GM20000 (cell line): ENCODE measurements at places on chromosomes 3 and 15.
A peak's percentile ranks its signal among the peaks of the same experiment; 100 is the strongest.

DNA sequence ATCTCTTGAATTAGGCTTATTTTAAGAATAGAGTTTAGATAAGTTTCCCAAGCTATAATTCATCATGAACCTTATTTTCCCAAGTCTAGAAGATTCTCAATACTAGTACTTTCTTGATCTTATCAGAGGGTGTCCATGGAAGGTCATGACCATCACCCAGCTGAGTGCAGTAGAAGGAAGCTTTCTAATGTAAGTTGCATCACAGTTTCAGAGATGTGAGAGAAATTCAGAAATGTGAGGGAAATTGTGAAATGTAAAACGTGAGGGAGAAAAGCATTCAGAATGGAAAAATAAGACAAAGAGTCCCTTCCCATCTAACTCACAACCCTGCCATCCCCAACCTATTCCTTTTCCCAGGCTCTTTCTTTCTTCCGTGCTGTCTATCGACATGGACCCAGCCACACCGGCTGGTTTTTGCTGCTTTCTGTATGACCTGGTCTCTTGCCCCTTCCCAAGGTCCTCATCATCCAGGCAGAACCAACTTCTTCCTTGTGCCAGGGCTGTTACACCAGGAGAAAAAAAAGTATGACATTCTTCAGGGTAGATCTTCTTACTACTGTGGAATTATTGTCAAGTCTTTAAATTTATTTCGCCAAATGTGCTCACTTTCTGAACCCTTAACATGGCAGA, 6.7 kb downstream of the CAPN3 start:
- DNase-seq = no peak

DNA sequence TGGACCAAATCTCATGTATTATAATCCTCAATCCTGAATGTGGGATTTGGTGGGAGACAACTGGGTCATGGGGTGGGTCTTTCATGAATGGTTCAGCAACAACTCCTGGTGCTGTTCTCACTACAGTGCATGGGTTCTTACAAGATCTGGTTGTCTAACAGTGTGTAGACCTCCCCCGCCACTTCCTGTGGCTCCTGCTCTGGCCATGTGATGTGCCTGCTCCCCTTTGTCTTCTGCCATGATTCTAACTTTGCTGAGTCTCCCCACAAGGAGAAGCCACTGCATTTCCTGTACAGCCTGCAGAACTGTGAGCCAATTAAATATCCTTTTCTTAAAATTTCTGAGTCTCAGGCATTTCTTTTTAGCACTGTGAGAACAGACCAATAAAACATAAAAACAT, 557.5 kb downstream of the GOLGA6L6 start:
- no peak for DNase-seq

- no peak for DNase-seq
Observed at GRCh38 chr3:12980596-12981290, 92.5 kb downstream of the IQSEC1 start.

- no peak for DNase-seq
Observed at GRCh38 chr3:26625187-26625586, 2.6 kb downstream of the LRRC3B start.

GRCh38 chr3:108472001-108472591, 38.3 kb downstream of the MYH15 start:
- DNase-seq = no peak

GRCh38 chr3:48047841-48048464, 31.7 kb upstream of the MAP4 start:
- DNase-seq = no peak

GRCh38 chr3:106093616-106094015, 224.8 kb upstream of the CBLB start:
- no peak for DNase-seq

DNA sequence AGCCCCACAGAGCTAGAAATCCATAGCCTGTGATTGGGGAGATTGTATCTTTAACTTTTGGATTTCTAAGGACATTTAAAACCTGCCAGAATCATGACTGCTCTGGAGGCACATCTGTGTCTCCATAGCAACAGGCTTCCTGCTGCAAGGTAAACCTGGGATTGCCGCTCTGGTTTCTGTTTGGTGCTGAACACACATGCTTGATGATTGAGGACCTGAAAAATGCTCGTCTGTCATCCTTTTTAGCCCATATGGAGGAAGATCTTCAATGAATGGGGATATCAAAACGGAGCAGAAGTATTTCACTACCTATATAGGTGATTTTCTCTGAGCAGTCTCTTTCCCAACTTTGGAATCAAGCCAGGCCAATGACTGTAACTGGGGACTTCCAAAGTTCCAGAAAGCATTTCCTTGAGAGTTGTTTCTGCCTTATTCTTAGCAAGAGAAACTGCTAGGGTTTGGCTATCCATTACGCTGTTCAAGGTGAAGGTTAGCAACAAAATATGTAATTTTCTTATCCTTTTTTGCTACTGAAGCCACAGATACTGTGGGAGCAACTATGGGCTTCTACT, 96.5 kb upstream of the TNIK start:
- no peak for DNase-seq

DNA sequence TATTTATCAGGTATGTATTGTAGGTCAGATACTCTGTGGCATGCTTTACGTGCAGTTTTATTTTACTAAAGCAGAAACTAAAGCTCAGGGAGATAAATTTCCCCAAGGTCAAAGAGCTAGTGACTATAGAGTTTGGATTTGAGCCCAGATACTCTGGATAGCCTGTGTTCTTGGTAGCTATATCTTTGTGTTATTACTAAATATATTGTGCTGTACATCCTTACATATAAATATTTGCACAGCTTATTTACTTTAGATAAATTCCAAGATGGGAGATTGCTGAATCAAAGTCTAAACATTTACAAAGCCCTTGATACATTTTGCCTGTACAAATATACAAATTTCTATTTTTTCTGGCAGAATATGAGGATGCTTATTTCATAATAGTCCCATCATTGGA, 660.9 kb upstream of the NAALADL2 start:
- DNase-seq = no peak

- DNase-seq = no peak
Observed at GRCh38 chr15:47397655-47398054, 319.6 kb upstream of the SEMA6D start.

- no peak for DNase-seq
Observed at GRCh38 chr15:61411902-61412510, 182.9 kb upstream of the RORA start.

- no peak for DNase-seq
Observed at GRCh38 chr3:129822679-129823078, 70.8 kb downstream of the TMCC1 start.

DNA sequence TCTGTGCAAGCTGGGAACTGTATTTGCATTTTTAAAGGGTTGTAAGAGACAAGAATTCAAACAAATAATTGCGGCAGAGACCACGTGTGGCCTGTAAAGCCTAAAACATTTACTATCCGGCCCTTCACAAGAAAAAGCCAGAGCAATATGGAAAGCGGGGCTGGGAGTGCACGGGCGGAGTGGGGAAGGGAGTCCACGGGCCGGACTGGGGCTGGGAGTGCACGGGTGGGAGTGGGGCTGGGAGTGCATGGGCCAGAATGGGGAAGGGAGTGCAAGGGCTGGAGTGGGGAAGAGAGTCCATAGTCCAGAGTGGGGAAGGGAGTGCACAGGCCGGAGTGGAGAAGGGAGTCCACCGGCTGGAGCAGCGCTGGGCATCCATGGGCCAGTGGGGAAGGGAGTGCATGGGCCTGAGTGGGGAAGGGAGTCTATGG, 41.2 kb downstream of the KLF15 start:
- no peak for DNase-seq

- no peak for DNase-seq
Observed at GRCh38 chr3:139982404-139982803, 47.4 kb downstream of the CLSTN2 start.

- no peak for DNase-seq
Observed at GRCh38 chr3:17793542-17794195, 51.2 kb upstream of the TBC1D5 start.

GRCh38 chr15:52960283-52960682, 170.1 kb upstream of the ONECUT1 start:
- no peak for DNase-seq

DNA sequence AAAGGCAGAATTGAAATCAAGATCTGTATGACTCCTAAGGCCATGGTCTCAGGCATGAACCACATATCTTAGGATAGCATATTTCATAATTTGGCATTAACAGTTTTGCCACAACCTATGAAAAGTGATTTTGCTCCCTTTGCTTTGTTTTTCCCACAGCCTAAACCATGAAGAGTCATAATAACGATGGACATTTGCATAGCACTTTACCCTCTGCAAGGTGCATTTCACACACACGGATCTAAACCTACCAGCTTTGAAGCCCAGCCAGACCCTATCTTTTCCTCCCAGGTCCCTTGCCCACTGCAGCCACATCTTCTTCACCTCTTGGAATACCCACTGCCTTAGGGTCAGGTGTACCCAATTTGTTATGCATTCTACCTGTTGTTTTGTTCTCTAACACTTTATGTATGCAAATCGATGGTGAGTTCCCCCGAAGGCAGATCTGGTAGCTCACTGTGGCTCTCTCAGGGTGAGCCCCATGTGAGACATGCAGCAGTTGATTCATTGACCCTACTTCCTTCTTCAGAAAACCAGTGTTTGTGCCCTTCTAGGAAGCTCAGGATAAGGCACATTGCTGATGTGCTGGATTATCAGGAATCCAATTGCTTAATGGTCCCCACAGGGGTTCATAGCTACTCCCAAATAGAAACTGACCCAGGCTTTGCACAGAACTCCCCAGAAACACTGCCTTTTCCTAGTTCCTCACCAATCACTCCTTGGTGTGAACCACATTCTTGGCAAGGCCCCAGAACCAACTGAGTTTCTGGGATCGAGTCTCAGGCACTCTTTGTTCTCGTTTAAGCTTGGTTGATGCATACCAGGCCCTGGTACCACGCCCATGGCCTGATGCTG, 8.7 kb downstream of the ARHGAP31 start:
- no peak for DNase-seq

- DNase-seq = no peak
Observed at GRCh38 chr3:122948408-122948807, 79.2 kb downstream of the SEMA5B start.

- no peak for DNase-seq
Observed at GRCh38 chr3:68271145-68271544, 616.7 kb upstream of the SUCLG2 start.

- DNase-seq = no peak
Observed at GRCh38 chr3:183046883-183047282, 52.4 kb downstream of the MCCC1 start.

DNA sequence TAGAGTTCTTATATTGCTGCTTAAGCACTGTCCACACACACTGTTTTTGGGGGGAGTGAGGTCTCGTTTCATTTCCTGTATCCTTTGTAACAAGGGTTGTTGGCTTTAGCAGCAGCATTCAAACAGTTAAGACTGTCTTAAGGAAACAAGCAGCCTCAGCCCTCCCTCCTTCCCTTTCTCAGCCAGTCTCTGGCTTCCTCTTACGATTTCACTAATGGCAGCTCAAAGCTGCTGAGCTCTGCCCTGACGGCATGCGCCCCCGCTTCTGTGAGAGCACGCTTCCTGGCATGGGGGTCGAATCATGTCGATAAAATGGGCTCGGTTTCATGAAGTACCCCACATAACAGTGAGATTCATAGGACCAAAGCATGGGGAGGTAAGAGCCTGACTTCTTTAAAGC, 105.0 kb downstream of the KLHL25 start:
- DNase-seq = peak; percentile 42

DNA sequence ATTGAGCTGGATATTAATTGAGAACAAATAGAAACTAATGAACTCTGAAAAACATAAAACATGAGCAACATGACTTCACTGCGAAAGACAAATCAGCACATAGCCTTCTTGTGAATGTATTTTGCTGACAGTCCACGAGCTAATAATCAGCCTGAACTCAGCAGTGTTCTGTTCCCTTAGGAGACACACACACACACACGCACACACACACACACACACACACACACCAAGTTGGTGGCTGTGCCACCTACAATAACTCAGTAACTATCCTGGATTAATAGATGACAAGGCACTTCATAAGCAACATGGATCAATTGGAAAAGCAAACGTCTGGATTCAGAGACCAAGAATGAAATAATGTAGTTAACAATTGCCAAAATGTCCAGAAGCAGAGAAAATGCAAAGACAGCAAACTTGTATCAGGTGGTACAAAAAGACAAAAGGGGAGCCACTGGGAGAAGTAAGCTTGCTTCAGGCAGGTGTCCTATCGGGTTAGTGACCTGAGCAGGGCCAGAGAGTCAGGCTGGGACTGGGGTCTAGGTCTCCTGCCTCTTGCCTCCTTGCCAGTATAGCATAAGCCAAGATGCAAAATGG, 20.5 kb upstream of the UBE2Q2 start:
- DNase-seq = no peak

- DNase-seq = no peak
Observed at GRCh38 chr15:41671656-41672648, 11.7 kb downstream of the MGA start.

- no peak for DNase-seq
Observed at GRCh38 chr3:14441240-14441919, 39.0 kb downstream of the SLC6A6 start.

GRCh38 chr3:179972881-179973423, 63.8 kb downstream of the PEX5L start:
- no peak for DNase-seq

DNA sequence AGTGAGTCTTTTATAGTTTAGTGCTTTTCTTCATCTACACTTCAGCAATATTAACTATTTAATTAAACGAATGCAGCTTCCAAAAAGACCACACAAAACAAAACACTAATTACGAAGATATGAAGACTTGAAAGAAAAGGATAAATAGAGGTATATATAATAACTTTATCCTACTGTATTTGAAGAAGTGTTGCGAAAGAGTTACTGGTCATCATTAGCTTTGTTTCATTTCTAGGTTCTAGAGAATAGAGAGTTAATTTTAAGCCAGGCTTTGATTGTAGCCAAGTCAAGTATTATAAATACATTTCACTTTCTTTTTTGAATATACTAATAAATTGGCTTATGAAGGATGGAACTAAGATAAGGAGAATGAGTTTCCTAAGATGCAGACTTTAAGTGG, 416.8 kb upstream of the GBE1 start:
- no peak for DNase-seq

DNA sequence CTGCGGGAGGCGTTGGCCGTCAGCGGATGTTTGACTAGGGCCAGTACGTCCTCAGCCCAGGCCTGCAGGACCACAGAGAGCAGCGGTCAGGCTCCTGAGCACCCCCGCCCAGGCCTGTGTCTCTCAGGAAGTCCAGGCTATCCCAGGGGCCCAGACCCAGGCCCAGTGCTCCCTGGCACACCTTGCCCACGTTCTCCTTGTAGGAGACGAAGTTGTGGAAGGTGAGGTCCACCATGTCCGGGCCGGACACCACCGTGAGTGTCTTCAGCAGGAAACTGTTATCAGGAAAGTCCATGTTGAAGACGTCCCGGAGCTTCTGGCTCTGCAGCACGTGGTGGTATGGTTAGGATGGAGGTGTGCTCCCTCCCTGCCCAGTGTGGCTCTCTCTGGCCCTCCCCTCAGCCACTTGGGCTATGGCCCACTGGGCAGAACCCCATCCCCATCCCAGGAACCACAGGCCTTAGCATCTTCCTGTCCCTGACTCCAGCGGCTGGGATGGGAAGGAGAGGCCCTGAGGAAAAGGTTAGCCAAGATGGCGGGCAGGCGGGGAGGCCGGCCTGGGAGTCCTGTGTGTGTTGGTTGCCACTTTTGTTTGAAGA, 5.3 kb downstream of the PLCB2 start:
- DNase-seq = no peak

- DNase-seq = peak; percentile 84
Observed at GRCh38 chr15:62059816-62060112, 483 bp downstream of the VPS13C start.

- peak; percentile 75 for DNase-seq
Observed at GRCh38 chr15:48644827-48645557, 517 bp downstream of the FBN1 start.
